ENCODE measurements at places on chromosomes 13 and 19. TPM values are rescaled to one million over a fixed set of nuclear protein-coding genes. Genes with fewer than 3 reads are reported as not detected.
A peak's percentile ranks its signal among the peaks of the same experiment; 100 is the strongest.

DNA sequence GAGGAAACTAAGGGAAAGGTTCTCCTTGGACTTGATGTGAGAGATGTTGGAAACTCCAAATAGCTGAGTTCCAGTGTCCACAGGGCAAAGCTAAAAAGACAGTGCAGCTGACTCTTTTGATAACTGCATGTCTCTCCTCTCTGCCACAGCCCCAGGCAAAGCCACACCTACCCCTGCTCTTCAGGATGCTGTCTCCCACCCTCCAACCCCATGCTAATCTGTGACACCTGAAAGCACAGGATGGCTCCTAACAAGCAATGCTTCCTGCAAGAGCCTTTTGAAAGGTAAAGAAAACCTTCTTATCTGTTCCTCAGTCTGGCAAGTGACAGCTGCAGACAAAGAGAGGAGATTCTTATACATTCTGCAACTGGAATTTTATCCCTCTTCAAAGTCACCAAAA, 14.5 kb downstream of the SLC46A3 start:
- peaks cover 9% of the 10 kb centered on the region for H3K4me1 ChIP-seq
- H3K27ac ChIP-seq: no peak overlapping the region

GRCh38 chr13:37934339-37935191, 65.0 kb upstream of the TRPC4 start:
- H3K27me3 ChIP-seq: peaks cover 72% of the 10 kb centered on the region
- H3K27ac ChIP-seq: no peak overlapping the region
- DNase-seq: no peak
- no peaks in the 10 kb centered on the region for H3K4me1 ChIP-seq
- no peak overlapping the region for H3K4me3 ChIP-seq

DNA sequence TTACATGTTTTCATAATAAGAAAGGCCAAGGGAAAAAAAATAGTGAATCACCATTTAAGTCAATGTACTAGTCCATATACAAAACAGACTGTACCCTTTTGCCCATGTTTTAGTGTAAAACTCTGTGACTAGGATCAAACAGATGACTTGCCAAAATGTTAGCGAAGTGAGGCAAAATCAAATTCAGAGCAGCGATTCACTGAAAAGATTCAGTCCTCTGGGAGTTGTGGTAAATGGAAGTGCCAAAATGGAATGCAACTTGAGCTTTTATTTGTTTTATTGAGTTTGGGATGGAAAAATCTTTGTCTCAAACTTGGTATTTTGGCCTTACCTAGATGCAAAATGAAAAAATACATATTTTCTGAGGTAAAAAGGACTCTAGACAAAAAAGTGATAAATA, 9.1 kb downstream of the CDADC1 start:
- DNase-seq: no peak
- peaks cover 8% of the 10 kb centered on the region for H3K36me3 ChIP-seq
- H3K4me3 ChIP-seq: no peak overlapping the region
- H3K27ac ChIP-seq: no peak overlapping the region
- H3K27me3 ChIP-seq: no peaks in the 10 kb centered on the region

DNA sequence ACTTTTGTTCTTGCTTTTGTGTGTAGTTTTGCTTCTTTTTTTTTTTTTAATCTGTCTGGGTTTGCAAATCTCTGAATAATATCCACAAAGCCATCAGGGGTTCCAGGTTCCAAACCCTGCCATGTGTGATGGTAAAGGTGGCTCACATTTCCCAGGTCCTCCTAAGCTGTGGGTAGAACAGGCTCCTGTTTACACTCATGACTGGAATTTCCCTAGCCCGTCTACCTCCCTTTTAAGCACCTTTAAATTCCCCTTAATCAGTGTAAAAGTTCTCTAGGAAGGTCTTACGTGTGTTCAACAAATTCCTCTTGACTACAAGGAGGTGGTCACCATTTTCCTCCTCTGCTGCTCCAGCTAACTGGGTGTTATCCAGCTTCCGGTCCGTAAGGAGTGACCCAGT, 62.8 kb downstream of the EFNB2 start:
- peak overlapping the region; percentile 86 for H3K27ac ChIP-seq
- peaks cover 49% of the 10 kb centered on the region for H3K4me1 ChIP-seq
- H3K36me3 ChIP-seq: no peaks in the 10 kb centered on the region
- DNase-seq: no peak

- no peaks in the 10 kb centered on the region for H3K4me1 ChIP-seq
- no peaks in the 10 kb centered on the region for H3K27me3 ChIP-seq
- peaks cover 8% of the 10 kb centered on the region for H3K36me3 ChIP-seq
- DNase-seq: no peak
- no peak overlapping the region for H3K27ac ChIP-seq
- no peak overlapping the region for H3K4me3 ChIP-seq
Measured at GRCh38 chr19:50272263-50272897, 56.8 kb downstream of the KCNC3 start.

- H3K4me3 ChIP-seq: no peak overlapping the region
- no peaks in the 10 kb centered on the region for H3K27me3 ChIP-seq
- DNase-seq: peak; percentile 61
- no peak overlapping the region for H3K27ac ChIP-seq
Measured at GRCh38 chr19:3108775-3109174, 14.6 kb downstream of the GNA11 start.

DNA sequence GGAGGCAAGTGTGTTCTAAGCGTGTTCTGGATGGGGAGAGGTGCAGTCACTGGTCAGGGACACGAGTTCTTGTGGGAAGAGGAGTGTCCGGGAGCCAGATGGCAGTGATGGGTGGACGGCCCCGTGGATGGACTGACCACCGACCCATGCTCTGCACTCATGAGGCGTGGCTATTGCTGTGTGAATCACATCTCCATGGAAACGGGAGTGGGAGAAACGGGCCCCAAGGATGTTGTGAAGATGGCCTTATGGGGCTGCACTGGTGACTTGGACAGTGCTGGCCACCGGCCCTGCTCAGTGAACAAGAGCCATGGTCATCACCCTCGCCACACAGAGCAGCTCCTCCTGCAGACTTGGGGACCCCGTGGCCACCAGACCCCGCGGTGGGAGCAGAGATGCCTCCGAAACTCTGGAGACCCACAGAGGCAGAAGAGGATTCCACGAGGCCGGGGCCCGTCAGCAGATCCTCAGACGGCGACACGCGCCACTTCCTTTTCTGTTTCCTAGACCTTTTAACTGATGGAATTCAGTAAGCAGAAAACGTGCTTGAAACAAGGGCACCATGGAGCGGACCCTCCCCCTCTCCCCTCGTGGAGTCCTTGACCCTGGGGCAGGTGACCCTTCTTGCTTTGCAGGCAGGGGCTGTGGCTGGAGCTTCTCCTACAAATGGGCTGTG, 47.5 kb downstream of the GAS6 start:
- no peaks in the 10 kb centered on the region for H3K27me3 ChIP-seq
- H3K4me3 ChIP-seq: peak overlapping the region; percentile 74
- no peak overlapping the region for H3K27ac ChIP-seq

- no peaks in the 10 kb centered on the region for H3K27me3 ChIP-seq
- no peak overlapping the region for H3K4me3 ChIP-seq
- peak overlapping the region; percentile 57 for H3K27ac ChIP-seq
- H3K36me3 ChIP-seq: peaks cover 15% of the 10 kb centered on the region
Measured at GRCh38 chr13:45143346-45143751, 23.0 kb downstream of the GTF2F2 start.

- H3K27me3 ChIP-seq: no peaks in the 10 kb centered on the region
- peaks cover 90% of the 10 kb centered on the region for H3K36me3 ChIP-seq
- peaks cover 10% of the 10 kb centered on the region for H3K4me1 ChIP-seq
- H3K27ac ChIP-seq: no peak overlapping the region
Measured at GRCh38 chr19:3979674-3980352, 5.5 kb downstream of the EEF2 start.

DNA sequence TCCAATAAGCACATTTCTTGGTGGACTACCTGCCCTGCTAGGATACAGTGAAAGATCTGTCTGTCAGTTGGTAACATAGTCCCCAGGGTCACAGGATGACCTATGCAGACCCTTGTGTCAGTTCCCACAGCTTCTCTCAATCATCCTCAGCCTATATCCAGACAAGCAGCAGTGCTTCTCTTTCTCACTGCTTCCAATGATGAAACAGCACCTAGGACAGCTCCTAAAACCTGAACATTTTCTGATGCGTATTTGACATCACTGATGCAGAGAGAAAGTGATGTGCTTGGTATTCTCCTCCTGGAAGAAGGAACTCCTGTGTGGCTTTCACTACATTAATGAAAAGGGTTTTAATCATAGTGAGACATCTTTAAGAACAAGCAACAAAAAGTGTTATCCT, 43.7 kb downstream of the ZNF557 start:
- no peak overlapping the region for H3K4me3 ChIP-seq
- DNase-seq: no peak
- no peaks in the 10 kb centered on the region for H3K36me3 ChIP-seq
- no peaks in the 10 kb centered on the region for H3K4me1 ChIP-seq
- no peak overlapping the region for H3K27ac ChIP-seq

- no peaks in the 10 kb centered on the region for H3K27me3 ChIP-seq
- H3K4me3 ChIP-seq: no peak overlapping the region
- peaks cover 4% of the 10 kb centered on the region for H3K4me1 ChIP-seq
- no peak for DNase-seq
- H3K27ac ChIP-seq: no peak overlapping the region
Measured at GRCh38 chr13:41306271-41307145, 4.6 kb upstream of the NAA16 start.

DNA sequence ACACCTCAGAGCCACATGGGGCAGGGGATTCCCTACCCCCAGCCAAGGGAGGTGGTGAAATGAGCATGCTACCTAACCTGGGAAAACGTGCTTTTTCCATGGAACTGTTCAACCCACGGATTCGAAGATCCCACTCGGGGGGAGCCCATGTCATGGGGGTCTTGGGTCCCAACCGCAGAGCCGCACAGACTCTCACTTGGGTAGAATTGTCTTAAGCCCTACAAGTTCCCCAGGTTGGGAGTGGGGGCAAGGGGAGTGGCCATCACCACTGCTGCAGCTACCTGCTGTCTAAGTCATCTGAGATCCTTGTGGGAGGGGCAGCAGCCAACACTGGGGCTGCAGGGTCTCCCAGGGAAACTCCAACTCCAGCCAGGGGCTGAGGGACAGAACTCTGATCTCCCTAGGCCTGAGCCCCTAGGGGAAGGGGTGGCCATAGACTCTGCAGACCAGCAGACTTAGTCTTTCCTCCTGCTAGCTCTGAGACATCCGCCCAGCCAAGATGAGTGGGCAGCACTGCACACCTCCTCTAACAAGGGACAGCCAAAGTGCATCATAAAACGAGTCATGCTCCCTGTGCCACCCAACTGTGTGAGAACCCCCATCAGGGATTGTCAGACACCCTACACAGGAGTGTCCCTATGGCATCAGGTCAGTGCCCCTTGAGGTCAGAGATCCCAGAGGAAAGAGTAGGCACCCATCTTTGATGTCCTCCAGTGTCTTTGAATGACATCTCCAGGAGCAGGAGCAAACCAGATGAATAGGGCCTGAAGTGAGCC, 610.4 kb upstream of the SLITRK6 start:
- H3K27me3 ChIP-seq: no peaks in the 10 kb centered on the region
- H3K36me3 ChIP-seq: no peaks in the 10 kb centered on the region
- no peaks in the 10 kb centered on the region for H3K4me1 ChIP-seq
- DNase-seq: no peak
- H3K4me3 ChIP-seq: no peak overlapping the region
- no peak overlapping the region for H3K27ac ChIP-seq

DNA sequence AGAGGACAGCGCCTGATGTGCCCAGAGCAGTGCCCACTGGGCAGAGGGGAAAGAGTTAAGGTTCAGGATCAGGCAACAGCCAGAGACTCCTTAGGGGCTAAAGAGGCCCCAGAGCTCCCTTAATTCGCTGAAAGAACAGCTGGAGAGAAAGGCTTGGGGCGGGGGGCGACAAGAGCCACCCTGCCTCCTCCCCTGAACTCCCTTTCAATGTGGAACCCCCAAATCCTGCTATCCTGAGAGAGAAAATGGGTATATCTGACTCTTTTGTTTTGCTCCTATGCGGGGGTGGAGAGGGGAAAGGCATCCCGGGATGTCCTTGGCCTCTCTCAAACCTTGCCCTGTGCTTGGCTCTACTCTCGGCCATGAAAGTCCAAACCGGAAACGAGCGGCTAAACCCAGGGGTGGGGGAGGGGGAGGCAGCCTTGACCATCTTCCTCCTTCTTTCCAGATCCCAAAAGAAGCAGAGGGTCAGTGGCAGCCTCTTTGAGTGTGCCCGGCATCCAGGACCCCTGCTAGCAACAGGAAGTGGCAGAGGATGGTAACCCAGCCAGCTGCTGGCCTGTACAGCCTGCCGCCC, 4.7 kb downstream of the PRKACA start:
- peaks cover 10% of the 10 kb centered on the region for H3K4me1 ChIP-seq

DNA sequence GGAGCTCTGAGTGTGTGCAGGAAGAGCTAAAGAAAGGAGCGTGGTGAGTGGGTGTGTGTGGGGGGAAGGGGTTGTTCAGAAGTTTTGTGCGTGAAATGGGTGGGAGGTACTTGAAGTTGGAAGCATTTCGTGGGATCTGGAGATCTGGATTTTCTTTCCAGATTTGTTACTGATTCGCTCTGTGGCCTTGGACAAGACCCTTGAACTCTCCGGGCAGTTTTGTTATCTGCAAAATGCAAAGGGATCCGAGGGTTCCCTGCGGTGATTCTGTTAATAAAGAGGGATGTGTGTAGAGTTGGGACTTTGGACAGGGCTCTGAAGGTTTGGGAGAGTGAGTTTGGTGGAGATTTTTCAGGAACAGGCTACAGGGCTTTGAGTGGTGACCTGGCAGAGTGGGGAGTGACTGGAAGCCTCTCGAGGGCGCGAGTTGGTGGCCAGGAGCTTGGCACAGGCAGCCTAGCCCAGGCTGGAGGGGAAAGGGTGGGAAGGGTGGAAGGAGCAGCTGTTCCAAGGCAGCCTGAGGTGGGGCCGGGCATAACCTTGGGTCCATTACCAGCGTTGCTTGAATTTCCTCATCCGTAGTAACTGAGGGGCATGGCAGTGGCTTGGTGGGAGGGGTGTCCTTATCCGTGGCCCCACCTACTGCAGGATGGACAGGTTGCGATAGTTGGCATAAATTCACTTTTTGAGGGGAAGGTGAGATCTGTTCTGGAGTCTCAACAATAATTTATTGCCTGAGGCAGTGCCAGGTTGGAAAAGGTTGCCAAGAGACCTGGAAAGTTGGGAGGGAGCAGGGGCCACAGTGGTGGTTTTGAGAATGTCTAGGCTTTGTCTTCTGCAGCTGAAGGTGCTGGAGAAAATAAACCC, 2.1 kb downstream of the ACTN4 start:
- peak overlapping the region; percentile 81 for H3K27ac ChIP-seq
- H3K4me3 ChIP-seq: peak overlapping the region; percentile 99
- peaks cover 40% of the 10 kb centered on the region for H3K4me1 ChIP-seq

SIGLEC5 gene
- total RNA-seq: not detected

UPK1A gene
- total RNA-seq: not detected

LINGO3 gene
- total RNA-seq: 0.58 TPM

ZNF8 gene
- 7.9 TPM for total RNA-seq

INTS6 gene
- 26.6 TPM for total RNA-seq

FPR3 gene
- 0.17 TPM for total RNA-seq

TMC4 gene
- total RNA-seq: 13.4 TPM

TMEM161A gene
- total RNA-seq: 90.0 TPM

KLF1 gene
- total RNA-seq: not detected

COL5A3 gene
- 0.12 TPM for total RNA-seq

SUGT1 gene
- 26.0 TPM for total RNA-seq
